Smooth muscle cell of the coronary artery (primary cell): ENCODE measurements at places on chromosomes 11 and 22. TPM values are rescaled to one million over a fixed set of nuclear protein-coding genes. Genes with fewer than 3 reads are reported as not detected.

Gene SHISA8
- not detected in 2 replicates for total RNA-seq

Gene APIP
- 17.1 and 18.5 TPM in 2 replicates for total RNA-seq

Gene TNNT3
- total RNA-seq = 0.15 and 0.70 TPM in 2 replicates

Gene FOLR1
- not detected in 2 replicates for total RNA-seq

Gene UPK3A
- not detected in 2 replicates for total RNA-seq

Gene TUB
- total RNA-seq = 7.7 and 12.6 TPM in 2 replicates

Gene OR10D3
- not detected in 2 replicates for total RNA-seq

Gene LDLRAD3
- 3.5 and 24.7 TPM in 2 replicates for total RNA-seq

Gene CLDN5
- 0.30 and 5.4 TPM in 2 replicates for total RNA-seq

Gene MS4A8
- not detected in 2 replicates for total RNA-seq

Gene OR5A2
- total RNA-seq = not detected in 2 replicates

Gene OR52I2
- total RNA-seq = not detected in 2 replicates
